Activated CD4-positive, alpha-beta T cell treated with anti-CD3 and anti-CD28 coated beads, Interleukin-2, Interleukin-6, amounts not matched to agents 100 ng/mL and 50 ng/mL, durations not matched to agents 16 hours and 8 hours (primary cell): ENCODE measurements at places on chromosomes 5 and 9.

DNA sequence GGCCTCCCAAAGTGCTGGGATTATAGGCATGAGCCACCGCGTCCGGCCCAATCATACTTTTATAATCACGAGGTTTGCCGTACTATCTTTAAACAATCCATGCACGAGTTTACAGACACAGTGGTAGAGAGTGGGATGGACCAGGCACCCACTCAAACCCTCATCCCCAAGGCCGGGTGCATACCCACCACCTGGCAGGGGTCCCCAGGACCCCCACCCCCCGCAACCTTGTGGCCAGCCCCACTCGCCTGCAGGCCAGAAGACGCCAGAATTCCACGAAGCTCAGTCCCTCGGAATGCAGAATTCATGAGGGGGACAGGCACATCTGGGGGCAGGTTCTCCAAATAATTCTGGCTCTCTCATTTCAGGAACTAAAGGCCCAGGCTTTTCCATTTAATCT, 17.1 kb downstream of the NACC2 start:
- DNase-seq, result no peak

- no peak for DNase-seq
Observed at GRCh38 chr9:119938871-119939270, 569.6 kb upstream of the BRINP1 start.

GRCh38 chr5:74630453-74631066, 10.0 kb downstream of the ENC1 start:
- DNase-seq, result peak; percentile 62

GRCh38 chr9:22102146-22103053, 93.3 kb upstream of the CDKN2B start:
- peak; percentile 62 for DNase-seq

DNA sequence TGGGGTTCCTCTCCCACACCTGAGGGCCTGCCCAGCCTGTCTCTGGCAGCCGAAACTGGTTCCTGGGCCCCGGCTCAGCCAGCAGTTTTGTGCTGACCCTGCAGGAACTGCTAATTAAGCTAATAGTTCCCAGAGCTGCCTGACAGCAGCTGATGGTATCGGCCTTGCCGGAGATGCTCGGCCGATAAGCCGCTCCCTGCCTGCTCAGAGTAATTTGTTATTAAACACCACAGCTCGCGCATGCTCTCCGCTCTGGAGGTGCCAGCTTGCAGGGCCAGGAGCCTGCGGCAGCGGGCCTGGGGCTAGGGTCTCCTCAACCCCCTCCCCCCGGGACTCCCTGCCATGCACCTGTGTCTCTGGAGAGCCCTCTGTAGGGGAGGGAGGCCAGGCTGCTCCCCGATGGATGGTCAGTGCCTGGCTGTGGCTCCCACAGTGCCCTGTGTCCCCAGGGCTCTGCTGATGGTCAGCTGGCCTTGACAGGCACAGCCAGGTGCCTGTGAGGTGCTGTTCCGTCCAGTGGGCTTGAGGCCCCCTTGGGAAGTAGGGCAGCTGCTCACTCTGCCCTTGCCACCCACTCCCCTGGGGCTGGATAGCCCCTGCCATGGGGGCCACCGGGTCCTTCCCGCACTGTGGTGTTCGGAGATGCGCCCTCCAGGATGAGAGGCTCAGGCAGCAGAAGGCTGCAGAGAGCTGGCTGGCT, 41.7 kb downstream of the RXRA start:
- no peak for DNase-seq

- DNase-seq, result no peak
Observed at GRCh38 chr9:114178076-114178475, 22.7 kb downstream of the COL27A1 start.

- DNase-seq, result no peak
Observed at GRCh38 chr9:18421391-18421790, 52.6 kb upstream of the ADAMTSL1 start.
